ENCODE measurements at places on chromosomes 7 and 10.

GRCh38 chr7:74655768-74656440 lies 1.6 kb upstream of the GTF2I start:
- DNase-seq, result peak; percentile 49

DNA sequence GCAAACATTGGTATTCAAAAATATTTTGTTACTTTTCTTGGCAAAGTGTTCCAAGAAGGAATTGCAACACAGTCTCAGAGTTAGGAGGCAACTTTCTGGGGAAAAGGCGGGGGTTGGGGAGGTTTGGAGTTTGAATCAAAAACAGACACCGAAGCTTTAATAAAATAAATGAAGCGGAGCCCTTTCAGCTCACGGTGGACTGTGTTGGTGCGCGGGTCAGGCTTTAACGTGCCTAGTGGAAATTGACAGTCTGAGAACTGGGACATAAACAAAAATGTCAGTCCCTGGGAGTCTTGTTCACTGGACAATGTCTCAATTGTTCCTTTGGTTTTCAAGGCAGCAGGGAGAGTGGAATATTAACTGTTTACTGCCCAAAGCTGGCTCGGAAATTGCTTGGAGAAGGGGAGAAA lies 109.3 kb downstream of the TCF7L2 start:
- peak; percentile 29 for DNase-seq

- DNase-seq, result no peak
These were observed 41.1 kb downstream of the INSIG1 start for GRCh38 chr7:155338632-155339320.

DNA sequence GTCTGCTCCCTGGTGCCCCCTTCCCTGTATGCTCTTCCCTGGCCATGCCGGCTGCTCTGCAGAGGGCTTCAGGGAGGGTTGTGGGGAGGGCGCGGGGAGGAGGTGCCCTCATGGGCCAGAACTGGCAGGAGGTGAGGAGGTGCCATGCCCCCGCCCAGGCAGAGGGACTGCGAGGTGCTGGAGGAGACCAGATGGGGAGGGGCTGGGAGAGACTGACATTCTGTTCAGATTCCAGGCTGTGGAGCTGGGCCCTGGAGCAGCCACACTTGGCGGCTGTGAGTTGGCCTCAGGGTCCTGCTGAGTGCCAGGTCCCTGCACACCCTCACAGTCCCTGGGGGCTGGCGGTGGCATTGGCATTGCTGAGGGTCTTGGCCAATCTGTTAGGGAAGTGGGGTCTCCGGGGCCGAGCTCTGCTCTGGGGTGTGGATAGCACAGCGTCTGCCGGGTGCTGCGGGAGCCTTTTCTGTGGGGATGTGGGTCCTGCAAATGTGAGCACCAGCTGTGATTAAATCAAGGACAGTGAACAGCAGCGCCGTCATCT lies 25.4 kb downstream of the INPP5A start:
- no peak for DNase-seq

DNA sequence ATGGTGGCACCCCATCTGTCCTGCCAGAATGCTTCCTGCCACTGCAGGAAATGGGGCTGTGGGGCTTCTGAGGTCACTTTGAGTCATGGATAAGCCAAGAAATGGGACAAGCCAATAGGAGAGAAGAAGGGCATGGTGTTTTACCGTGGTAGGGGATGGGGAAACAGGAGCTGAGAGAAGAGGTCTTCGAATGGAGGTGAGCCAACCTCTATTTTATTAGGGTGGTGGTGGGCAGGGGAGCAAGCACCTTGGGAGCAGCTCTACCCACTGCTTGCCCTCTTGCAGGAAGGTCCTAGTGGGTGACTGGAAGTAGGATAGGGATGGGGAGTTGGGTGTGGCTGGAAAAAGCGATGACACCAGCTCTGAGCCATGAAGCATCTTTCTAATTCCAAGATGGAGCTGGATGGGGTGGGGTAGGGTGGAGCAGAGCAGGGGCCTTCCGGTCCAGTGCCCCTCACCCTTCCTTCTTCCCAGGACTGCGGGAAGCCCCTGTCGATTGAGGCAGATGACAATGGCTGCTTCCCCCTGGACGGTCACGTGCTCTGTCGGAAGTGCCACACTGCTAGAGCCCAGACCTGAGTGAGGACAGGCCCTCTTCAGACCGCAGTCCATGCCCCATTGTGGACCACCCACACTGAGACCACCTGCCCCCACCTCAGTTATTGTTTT lies 9.1 kb downstream of the ZYX start:
- no peak for DNase-seq

GRCh38 chr10:83562381-83562780 lies 576.9 kb upstream of the GHITM start:
- no peak for DNase-seq

GRCh38 chr7:106772655-106773108 lies 92.4 kb upstream of the PIK3CG start:
- no peak for DNase-seq

GRCh38 chr10:94630017-94630688 lies 53.4 kb upstream of the CYP2C18 start:
- peak; percentile 23 for DNase-seq

DNA sequence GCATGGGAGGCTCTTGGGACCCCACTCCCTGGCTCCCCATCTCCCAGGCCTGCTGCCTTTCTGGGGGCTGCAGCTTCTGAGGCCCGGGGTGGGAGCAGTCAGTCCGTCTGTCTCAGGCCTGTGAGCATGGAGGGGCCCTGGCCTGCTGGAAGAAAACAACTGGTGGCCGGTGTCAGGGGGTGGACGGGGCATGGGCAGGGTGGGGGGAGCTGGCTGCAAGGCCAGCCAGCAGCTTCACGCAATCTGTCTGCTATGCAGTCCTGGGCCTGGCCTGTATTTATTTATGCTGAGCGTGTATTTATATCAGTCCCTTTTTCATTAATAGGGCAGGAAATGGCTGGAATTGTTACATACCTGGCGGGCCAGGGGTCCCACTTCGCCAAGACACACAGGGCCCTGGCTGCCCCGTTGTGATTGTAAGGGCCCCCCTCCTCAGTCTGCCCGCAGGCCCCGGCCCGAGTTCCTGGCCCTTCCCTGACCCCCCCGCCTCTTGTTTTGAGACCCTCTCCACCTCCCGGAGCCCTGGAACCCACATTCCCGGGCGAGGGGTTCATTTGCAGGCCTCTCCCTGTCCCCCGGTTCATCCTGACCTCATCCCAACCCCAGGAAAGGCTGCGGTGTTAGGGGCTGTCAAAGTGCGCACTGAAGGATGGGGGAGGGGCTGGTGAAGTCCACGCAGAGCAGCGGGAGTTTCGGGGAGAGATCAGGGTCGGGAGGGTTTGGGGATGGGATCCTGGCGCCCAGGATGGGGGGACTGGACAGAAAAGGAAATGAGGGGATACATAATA lies 8.2 kb downstream of the TMEM270 start:
- DNase-seq, result peak; percentile 49

DNA sequence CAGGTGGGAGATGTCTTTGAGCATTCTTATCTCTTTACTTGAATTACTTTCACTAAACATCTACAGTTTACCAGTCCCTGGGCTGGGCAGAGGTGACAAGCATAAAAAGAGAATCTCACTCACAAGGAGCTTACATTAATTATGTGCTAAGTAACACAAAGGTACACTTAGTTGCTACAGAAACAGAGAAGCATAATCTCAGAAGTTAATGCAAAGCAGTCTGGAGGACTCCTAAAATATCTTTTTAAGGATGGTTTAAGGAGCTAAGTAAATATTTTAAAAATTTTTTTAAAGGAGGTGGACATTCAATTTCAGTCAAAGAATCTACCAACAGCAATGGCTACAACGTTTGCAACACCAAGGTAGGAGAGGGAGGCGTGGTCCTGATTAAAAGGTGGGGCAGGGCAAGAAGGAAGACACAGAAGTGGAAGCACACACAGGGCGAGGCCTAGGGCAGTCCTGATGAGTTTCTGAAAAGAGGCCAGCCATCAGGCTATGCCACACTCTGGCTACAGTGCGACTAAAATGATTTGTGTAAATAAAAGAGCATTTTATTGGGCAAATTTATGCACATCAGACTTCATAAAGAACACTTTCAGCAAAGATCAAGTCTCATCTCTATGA lies 5.3 kb downstream of the LARP4B start:
- DNase-seq, result no peak

- DNase-seq, result peak; percentile 51
These were observed 481.6 kb downstream of the RPS24 start for GRCh38 chr10:78515038-78515872.

DNA sequence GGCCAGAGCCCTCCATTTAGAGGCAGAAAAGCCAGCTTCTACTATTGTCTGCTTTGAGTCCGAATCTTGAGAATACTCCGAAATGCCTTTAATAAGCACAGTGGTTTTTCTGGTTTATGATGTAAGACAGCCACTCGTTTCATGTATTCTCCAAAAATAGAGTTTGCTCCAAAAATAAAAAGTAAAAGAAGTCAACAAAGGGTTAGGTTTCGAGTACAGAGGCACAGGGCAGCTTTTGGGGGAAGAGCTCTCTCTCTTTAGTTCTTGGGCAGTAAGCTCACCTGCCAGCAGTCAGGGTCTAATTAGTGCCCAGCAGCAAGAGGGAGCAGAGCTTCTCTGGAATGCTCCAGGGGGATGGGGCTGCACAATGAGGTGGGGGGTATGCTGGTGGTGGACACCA lies 20.2 kb downstream of the CREB3L2 start:
- no peak for DNase-seq

GRCh38 chr10:15370856-15371701 lies at the start of gene FAM171A1:
FAM171A1 (minus strand) TSS chr10:15371289; CDS start chr10:15371052, 237 bp downstream.
- DNase-seq, result peak; percentile 93

DNA sequence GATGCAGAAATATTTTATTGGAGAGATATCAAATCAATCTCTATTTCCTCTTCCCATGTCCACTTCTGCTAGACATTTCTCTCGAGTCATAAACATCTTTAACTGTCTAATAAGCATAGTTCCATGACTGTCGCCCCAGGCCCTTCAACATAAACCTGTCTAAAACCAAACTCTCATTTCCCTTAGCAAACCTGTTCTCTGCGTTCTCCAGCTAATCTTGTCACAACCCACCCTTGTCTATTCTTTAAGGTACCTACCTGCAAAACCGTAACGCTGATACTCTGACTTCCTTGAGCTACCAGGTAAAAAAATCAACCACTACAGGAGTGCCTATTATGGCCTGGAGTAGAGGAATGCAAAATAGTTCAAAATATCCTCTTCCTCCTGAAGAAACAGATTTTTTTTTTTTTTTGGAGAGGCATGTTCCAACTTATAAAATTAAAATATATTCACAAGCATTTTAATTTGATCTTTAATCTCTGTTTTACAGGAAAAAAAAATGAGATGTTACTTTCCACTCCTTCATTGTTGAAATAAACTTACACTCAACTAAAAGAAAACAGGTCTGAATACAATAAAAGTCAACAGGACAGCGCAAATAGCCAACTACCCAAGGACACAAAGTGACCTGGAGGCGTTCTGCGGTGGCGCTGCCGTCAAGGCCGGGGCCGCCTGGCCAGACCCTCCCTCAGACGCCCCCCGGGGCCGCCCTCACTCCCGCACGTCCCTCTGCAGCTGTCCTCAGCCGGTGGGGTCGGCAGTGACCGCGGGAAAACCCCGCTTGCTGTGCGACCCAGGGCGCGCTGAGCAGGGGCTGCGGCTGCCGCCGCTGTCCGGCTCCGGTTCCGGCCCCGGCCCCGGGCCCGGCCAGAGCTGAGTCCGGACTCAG lies 765 bp downstream of the SLC25A40 start:
- peak; percentile 86 for DNase-seq

GRCh38 chr7:82384051-82384464 lies 59.5 kb downstream of the CACNA2D1 start:
- no peak for DNase-seq

- DNase-seq, result no peak
These were observed 343 bp upstream of the C10orf71 start for GRCh38 chr10:49298671-49298982.

- peak; percentile 73 for DNase-seq
These were observed 904 bp downstream of the NPTX2 start for GRCh38 chr7:98617960-98618418.

DNA sequence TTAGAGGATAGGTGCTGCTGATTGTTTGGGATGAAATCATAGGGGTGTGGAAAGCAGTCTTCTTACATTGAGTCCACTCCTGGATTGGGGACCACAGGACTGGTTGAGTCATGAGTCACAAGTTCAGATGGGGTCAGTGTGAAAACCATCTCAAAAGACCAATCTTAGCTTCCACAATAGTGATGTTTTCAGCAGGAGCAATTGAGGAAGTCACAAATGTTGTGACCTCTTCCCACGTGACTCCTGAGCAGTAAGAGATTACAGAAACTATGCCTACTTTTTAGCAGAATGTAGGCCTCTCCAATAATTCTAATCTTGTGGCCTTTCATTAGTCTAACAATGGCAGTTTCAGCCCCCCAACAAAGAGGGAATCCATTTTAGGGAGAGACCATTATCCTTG lies 256.9 kb upstream of the CDC14C start:
- DNase-seq, result no peak

GRCh38 chr10:114374053-114374791 lies 30.1 kb downstream of the AFAP1L2 start:
- peak; percentile 74 for DNase-seq

DNA sequence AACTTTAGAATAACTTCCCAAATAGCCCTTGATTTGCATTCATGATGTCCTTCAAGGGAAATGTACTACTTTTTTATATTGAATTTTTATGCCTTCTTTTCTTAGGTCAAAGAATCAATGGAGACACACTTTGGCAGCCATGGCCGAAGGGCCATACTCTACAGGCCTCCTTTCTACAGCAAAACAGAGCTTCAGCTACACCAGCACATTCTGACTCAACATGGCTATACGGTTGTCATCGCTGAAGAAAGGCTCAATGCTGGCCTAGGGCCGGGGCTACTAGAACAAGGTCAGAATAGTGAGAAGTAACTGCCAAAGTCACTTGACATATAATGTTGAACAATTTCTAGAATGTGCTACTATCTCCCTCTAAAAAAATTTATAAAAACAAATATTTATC lies 27.0 kb downstream of the CPED1 start:
- DNase-seq, result no peak

DNA sequence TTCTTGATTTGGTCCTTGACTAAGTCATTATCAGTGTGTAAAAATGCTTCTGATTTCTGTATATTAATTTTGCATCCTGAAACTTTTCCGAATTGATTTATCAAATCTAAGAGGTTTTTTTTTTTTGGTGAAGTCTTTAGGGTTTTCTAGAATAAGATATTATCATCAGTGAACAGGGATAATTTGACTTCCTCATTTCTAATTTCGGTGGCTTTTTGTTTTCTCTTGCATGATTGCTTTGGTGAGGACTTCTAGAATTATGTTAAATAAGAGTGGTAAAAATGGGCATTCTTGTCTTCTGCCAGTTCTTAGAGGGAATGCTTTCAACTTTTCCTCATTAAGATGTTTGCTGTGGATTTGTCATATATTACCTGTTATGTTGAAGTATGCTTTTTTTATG lies 170.5 kb downstream of the CCDC7 start:
- DNase-seq, result no peak

DNA sequence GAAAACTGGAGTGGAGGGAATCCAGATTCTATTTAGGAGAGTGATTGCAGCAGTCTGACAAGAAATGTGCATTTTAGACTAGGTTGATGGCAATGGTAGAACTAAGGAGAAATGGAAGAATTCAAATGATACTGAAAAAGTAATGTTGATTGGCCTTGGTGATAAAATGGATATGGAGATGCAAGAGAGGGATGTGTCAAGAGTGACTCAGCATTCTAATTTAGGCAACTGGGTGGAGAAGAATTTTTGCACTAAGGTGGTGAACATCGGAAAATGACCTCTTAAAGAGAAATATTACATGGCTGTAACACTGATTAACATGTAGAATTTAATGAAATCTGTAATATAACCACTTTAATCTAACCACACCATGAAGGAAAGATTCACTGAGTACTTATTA lies 806.5 kb downstream of the PHTF2 start:
- no peak for DNase-seq

Measured in SK-N-SH (cell line).